ENCODE measurements at places on chromosomes 6 and 20.

- no peak for DNase-seq
Measured at GRCh38 chr6:20403766-20404640, 2.3 kb downstream of the E2F3 start.

DNA sequence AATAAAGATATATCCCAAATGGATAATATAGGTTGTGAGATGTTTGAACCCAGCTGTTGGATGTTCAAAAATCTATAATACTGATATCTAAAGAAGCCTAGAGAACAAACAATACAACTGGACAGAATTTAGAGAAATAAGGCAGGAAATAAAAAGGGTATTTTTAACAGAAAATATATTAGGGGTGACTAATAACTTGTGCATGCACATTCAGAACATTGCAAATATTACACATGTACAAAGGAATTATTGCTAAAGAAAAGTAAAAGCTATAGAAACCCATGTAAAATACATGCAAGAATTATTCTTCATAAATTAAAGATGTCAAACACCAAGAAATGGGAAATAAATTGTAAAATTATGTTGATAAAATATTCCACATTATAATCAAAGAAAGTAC, 32.7 kb upstream of the HCRTR2 start:
- no peak for DNase-seq

GRCh38 chr6:137849181-137849980, 17.7 kb upstream of the TNFAIP3 start:
- no peak for DNase-seq

DNA sequence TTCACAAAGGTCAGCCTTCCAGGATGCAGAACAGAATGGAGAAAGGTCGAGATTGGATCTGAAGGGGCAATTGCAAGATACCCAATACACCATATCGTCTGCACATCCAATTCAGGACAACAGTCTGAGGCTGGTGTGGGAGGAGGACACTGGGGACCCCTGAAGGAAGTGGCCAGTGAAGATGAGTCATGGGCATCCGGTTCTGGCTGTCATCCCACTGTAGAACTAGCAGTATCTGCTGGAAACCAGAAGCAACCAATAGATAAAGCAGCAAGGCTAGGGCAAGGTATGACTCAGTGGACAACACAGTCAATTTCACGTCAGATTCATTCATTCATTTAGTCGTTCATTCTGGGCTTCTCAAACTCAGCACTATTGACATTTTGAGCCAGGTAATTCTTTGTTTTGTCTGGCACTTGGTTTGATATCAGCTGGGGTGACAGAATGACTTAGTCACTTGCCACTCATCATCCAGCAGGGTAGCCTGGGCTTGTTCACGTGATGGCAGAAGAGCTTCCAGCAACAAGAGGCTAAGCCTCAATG, 30.3 kb upstream of the SHLD1 start:
- DNase-seq: no peak

DNA sequence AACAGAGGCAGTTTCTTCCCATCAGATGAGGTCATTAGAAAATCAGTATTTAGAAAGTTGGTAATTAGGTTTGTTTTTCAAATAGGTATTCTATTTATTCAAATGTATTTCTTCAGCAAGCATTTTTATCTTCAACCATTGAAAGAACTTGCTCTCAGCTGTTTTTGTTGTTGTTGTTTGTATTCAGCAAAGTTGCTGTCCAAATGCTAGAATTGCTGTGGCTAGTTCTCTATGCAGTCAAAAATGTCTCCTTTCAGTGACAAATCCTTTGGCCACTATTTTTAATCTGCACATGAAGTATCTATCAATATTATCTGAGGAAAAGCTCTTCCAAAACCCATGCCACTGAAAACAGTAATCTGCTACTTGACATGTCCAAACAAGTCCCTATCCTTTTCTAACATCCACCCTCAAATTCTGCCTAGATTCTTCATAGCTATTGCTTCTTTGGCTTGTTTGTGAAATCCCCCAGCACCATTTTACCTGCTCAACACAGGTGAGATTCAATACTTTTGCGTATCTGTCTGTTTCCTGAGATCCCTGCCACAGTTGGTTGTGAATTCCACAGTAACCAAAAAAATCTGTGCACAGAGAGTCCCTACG, 1005.4 kb downstream of the GRIK2 start:
- DNase-seq: no peak

Measured in activated gamma-delta T cell (primary cell).